ENCODE measurements at places on chromosomes 11 and 22.

DNA sequence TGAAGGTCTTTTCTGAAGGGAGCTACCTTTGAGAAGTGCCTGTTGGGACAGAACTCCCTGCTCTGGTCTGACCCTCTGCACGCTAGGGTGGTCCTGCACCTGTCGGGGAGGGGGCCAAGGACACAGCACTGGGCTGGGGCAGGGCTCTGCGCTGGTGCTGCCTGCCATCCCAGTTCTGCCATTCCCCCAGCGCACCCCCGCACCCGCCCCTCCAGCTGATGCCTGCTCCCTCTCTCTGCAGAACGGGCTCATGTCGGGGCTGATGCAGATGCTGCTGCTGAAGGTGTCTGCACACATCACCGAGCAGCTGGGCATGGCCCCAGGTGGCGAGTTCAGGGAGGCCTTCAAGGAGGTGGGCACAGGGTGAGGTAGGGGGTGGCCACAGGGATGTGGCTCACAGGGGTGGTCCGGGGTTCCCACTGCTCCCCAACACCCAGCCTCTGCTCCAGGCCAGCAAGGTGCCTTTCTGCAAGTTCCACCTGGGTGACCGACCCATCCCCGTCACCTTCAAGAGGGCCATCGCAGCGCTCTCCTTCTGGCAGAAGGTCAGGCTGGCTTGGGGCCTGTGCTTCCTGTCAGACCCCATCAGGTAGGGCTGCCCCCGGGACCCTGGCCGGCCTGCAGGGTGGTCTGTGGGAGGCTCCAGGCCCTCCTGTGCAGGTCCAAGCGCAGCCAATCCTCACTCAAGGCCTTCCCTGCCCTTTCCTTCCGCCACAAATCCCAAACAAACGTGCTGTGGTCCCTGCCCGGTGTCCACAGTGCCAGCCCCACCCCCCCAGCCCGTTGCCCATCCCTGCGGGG is 3.6 kb upstream of the SELENOO start:
- DNase-seq: no peak

DNA sequence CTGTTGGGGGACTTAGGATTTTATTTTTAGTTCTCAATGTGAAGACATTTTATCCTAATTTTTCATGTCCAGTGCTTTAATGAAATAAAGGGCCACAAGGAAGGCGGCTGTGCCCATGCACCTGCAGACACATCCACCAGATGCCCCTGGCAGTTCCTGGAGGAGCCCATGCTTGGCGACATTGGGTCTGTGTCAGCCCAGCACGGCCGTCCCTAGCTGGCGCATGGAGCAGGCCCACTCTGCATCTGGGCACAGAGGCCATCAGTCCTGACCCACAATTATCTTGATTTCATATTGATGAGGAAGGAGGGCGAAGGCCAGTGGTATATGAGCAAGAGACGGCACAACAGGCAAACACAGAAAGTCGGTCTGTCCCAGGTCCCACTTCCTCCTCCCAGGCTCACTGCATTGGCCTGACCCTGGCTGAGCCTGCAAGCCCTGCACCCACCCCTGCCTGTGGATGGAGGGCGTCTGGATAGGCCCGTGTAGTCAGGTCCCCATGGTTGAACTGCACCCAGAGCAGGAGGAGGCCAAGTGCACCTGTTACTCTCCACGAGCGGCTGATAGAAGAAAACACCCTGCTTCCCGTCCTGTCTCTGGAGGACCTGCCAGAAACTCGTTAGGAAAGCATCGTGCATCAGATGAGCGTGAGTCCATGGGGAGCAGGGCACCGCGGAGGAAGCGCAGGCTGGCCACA is 296.9 kb downstream of the BRD1 start:
- no peak for DNase-seq

- DNase-seq: no peak
Measured at GRCh38 chr11:113184498-113184897, 129.9 kb upstream of the TTC12 start.

DNA sequence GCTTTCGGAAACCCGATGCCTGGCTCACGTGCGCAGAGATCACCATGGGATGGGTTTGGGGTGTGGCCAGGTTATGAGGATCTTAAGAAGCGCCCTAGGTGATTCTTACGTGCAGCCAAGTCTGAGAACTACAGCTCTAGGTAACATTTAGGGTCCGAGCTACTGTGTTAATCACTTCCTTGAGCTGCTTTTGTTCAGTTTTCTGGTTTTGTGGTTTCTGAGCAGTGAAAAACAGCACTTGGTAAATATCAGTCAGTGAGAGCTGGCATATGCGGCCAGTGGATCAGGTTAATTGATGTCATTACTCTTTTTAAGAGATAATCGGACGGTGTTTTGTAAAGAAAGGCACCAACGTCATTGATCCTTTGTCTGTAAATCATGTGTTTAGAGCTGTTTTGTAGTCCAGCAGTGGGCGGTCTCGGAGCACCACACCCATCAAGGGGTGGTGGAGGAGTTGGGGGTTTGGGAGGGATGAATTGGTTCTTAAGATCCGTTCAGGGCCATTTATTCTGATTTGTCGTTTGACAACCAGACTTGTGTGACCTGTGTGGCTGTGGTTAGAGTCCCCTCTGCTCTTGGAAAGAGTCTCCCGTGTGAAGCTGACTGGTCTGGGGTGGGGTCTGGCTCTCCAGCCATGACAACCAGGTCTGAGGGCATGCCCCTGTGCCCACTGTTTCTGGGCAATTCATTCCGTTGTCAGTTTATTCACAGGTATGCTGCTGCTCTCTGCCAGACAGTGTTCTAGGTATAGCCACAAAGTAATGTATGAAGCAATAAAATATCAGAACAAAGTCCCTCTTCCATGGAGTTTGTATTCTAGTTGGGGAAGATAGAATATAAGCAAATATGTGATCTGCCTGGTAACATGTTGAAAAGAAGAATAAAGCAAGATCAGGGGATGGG is 61.9 kb upstream of the SORL1-AS1 start:
- peak; percentile 17 for DNase-seq

GRCh38 chr11:95891423-95892170 is 32.3 kb downstream of the MTMR2 start:
- no peak for DNase-seq

- DNase-seq: peak; percentile 45
Measured at GRCh38 chr22:20606041-20606783, 98.8 kb downstream of the MED15 start.

DNA sequence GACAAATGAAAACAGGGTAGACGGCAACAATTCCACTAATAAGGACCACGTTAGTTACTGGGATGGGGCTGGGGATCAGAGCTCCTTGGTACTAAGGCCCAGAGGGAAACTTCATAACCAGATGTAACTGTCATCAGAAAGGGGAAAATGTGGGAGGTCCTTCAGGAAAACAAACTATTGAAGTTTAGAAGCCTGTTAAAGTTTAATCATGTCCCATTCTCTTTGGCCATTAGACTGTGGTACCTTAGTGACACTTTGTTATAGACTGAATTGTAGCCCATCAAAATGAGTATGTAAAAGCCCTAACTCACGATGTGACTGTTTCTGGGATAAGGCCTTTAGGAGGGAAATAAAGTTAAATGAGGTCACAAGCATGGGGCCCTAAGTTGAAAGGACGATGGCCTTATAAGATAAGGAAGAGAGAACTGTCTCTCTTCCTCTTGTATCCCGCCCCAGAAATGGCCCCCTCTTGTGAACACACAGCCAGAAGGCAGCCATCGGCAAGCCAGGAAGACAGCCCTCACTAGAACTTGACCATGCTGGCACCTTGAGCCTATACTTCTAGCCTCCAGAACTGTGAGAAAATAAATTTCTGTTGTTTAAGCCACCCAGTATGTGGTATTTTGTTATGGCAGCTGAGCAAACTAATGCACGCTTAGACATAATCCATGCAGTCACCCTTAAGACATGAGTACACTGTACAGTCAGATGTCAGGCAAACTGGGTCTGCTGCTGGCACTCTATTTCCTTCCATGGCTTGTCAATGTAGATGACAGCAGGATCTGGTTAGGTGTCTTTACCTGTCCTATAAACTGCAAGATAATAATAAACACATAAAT is 26.9 kb upstream of the USP47 start:
- no peak for DNase-seq

GRCh38 chr11:88013508-88014065 is 161.7 kb downstream of the RAB38 start:
- DNase-seq: no peak

- DNase-seq: no peak
Measured at GRCh38 chr11:3867209-3868091, 12.0 kb downstream of the STIM1 start.

- no peak for DNase-seq
Measured at GRCh38 chr22:46609175-46609690, 11.0 kb upstream of the GRAMD4 start.
